Mesothelial cell of epicardium (in vitro differentiated cells): ENCODE measurements at places on chromosomes 5 and 9. TPM values are rescaled to one million over a fixed set of nuclear protein-coding genes. Genes with fewer than 3 reads are reported as not detected.

Gene WDR31
- total RNA-seq = 4.1 to 4.5 TPM (median 4.2 TPM) in 3 replicates

Gene FBP2
- not detected in 3 replicates for total RNA-seq

Gene PTGER4
- 40.0 to 48.1 TPM (median 42.0 TPM) in 3 replicates for total RNA-seq

- DNase-seq = no peak
- no peak overlapping the region for H3K4me3 ChIP-seq
- H3K27ac ChIP-seq = no peak overlapping the region
- peaks cover under 1% of the 10 kb centered on the region for H3K36me3 ChIP-seq
- peaks cover 33% of the 10 kb centered on the region for H3K4me1 ChIP-seq
- H3K27me3 ChIP-seq = no peaks in the 10 kb centered on the region
Measured at GRCh38 chr5:91132550-91132949, 250.6 kb downstream of the ARRDC3 start.

DNA sequence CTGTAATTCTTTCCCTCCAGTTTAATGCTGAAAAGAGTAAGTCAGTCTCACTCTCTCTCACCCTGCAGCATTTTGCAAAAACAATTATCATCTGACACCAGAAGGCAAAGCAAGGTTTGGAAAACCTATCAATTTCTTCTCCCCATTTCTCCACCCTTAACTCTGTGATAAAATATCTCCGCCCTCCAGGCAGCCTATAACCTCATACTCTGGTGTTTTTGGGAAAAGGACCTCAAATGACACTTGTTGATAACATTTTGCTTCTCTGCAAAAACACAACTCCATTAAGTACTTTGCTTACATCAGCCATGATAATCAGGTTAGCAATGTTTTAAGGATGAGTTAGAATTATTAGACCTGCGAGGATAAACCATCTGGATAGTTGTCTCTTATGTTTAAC is 2.3 kb downstream of the ANKH start:
- DNase-seq = no peak
- no peaks in the 10 kb centered on the region for H3K36me3 ChIP-seq
- peaks cover 24% of the 10 kb centered on the region for H3K27me3 ChIP-seq
- H3K4me1 ChIP-seq = peaks cover 26% of the 10 kb centered on the region
- H3K27ac ChIP-seq = no peak overlapping the region
- no peak overlapping the region for H3K4me3 ChIP-seq

Gene RNF183
- total RNA-seq = 0.16 to 0.53 TPM (median 0.29 TPM) in 3 replicates

GRCh38 chr5:171462136-171462927 is 42.9 kb downstream of the FGF18 start:
- H3K27ac ChIP-seq = no peak overlapping the region
- no peak overlapping the region for H3K4me3 ChIP-seq
- H3K4me1 ChIP-seq = no peaks in the 10 kb centered on the region
- peaks cover 10% of the 10 kb centered on the region for H3K27me3 ChIP-seq
- no peaks in the 10 kb centered on the region for H3K36me3 ChIP-seq
